A673 (cell line): ENCODE measurements at places on chromosomes 13 and 19. TPM values are rescaled to one million over a fixed set of nuclear protein-coding genes. Genes with fewer than 3 reads are reported as not detected.

CYP2A7 gene
- not detected in 2 replicates for total RNA-seq

PNPLA6 gene
- 70.4 and 73.9 TPM in 2 replicates for total RNA-seq

- no peaks in the 10 kb centered on the region for H3K36me3 ChIP-seq
- H3K27ac ChIP-seq = no peak overlapping the region
- H3K4me3 ChIP-seq = no peak overlapping the region
- peaks cover 10% of the 10 kb centered on the region for H3K4me1 ChIP-seq
- no peak for DNase-seq
- H3K27me3 ChIP-seq = no peaks in the 10 kb centered on the region
These were observed 49.1 kb upstream of the EHD2 start for GRCh38 chr19:47663911-47664771.

DNA sequence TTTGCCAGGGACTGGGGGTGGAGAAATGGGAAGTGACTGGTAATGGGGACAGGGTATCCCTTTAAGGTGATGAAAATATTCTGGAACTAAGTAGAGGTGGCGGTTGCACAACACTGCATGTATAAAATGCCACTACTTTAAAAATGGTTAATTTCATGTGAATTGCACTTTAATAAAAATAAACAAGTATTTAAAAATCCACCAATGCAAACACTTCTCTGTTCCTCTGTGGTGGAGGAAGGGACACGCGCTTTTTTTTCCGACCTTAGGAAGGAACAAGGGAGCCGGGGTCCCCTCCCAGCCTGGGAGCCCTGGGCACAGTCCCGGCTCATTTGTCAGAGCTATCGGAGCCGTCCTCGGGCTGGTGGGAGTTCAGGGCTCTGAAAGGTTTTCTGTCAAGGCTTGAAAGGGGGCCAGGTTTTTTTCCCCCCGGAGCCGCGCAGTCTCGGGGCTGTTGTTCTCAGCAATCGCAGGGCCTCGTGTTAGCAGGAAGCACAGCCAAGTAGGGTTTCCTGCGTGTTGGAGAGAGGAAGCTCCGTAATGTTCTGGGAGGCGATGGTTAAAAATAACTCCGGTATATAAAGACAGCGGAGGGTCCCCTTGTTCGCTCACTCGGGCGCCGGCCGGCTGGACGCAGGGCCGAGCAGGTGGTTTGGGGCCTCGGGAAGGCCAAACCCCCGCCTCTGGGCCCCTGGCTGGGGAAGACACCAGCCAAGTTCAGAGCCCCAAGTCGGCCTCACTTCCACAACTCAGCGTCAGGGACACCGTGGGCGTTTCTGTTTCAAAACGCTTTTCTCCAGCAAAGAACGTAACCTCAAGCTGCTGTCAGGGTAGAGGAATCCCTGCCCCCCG lies 41.2 kb upstream of the KLF2 start:
- H3K27ac ChIP-seq = peak overlapping the region; percentile 11
- H3K4me3 ChIP-seq = no peak overlapping the region
- no peaks in the 10 kb centered on the region for H3K27me3 ChIP-seq
- no peaks in the 10 kb centered on the region for H3K36me3 ChIP-seq
- H3K4me1 ChIP-seq = peaks cover 16% of the 10 kb centered on the region
- peak; percentile 48 for DNase-seq

- H3K27me3 ChIP-seq = no peaks in the 10 kb centered on the region
These were observed 24.5 kb upstream of the ZNF816 start for GRCh38 chr19:52987221-52987620.

GRCh38 chr13:92900446-92900845 lies 326.2 kb upstream of the GPC6 start:
- H3K36me3 ChIP-seq = no peaks in the 10 kb centered on the region
- H3K4me1 ChIP-seq = no peaks in the 10 kb centered on the region
- DNase-seq = no peak
- no peak overlapping the region for H3K4me3 ChIP-seq

DNA sequence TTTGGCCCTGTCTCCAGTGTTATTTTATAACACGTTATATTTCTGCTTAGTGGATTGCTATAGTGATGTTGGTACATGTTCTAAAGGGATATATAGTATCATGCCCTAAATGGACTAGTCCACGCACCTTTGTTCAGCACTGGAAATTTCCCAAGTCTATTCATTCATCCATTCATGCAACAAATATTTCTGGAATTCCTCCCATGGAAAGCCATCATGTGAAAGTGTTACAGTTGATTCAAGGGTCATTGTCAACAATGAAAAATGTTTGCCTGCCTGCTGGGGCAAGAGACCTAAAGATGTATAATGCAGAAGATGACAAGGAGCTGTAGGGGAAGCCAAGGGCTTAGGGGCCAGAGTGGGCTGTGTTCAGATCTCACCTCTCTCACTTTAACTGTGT lies 10.8 kb upstream of the HSPH1 start:
- no peak overlapping the region for H3K27ac ChIP-seq
- no peak for DNase-seq
- H3K4me3 ChIP-seq = no peak overlapping the region

DNA sequence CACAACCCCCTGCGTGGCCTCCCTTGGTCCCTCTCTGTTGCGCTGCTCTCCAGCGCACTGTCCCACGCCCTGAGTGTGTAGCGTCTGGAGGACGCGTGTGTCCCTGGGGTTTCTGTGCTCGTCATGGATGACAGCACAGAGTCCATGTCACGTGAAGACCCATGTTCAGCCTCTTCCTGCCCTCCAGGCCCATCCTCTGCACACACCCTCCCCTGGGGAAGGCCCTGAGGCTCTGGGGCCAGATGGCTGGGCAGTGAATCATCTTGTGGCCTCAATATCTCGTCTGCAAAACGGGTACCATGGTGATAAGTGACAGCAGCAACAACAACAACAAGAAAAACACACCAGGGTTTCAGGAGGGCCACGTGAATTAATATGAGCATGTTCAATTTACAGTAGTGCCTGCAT lies 71.5 kb upstream of the ARHGEF7 start:
- H3K36me3 ChIP-seq = no peaks in the 10 kb centered on the region
- H3K4me3 ChIP-seq = no peak overlapping the region
- no peak for DNase-seq

DNA sequence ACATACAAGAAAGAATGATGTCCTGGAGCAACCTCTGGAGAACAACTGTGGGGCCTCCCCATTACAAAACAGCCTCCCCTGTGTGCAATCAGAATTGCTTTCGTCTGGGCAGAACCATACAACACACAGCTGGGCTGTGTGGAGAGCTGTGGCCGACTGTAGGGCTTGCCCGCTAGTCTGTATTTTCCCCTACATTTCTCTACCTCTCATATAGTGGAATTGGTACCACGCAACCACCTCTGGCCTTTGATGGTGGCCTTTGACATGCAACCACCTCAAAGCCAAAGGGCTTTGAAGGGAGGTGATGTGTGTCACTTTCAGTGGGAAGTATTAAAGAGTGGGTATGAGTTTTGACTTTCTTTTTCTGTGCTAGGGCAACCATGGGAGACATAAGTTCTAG lies 34.0 kb downstream of the GARRE1 start:
- H3K36me3 ChIP-seq = no peaks in the 10 kb centered on the region
- H3K4me1 ChIP-seq = no peaks in the 10 kb centered on the region
- H3K4me3 ChIP-seq = no peak overlapping the region
- no peaks in the 10 kb centered on the region for H3K27me3 ChIP-seq
- H3K27ac ChIP-seq = no peak overlapping the region
- DNase-seq = no peak
